Substantia nigra (tissue), 51 donors: ENCODE measurements at places on chromosomes 16 and 17.

DNA sequence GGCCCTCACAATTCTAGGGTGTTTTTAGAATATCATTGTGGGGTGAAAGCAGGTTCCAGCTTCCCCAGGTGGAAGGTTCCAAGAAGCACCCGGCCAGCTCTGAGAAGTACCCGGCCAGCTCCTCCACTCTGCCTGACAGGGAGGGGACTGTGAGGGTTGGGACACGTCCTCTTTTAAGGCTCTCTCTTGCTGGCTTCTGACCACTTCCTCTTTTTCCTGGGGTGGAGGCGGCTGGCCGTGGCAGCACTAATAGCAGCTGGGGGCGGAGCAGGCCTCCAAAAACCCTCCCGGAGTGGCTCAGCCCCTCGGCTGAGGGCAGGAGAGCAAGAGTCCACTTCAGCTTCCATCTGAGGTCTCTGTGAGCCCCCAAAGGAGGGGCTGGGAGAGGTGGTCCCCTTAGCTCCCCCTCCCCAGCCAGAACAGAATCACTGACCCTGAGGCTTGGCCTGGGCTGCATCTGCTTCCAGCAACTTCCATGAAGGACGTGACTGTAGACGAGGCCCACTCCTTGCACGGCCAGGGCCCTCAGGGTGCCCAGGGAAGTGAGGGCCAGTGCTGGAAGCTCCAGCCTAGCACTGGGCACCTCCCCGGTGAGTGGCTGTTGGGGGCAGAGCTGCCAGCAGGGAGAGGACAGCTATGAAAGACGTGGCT is 26.7 kb upstream of the PLCG2 start:
- DNase-seq, result peak; percentile 53

DNA sequence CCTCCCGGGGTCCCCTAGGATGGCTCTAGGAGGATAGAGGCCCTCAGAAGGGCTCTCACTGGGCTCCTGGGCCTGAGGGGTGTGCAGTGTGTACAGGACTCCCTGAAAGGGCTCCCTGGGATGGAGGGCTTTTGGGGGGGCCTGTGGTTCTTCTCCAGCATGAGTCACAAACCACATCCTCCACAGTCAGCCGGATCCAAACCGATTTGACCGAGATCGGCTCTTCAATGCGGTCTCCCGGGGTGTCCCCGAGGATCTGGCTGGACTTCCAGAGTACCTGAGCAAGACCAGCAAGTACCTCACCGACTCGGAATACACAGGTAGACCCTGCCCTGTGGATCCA is 4.5 kb downstream of the TRPV2 start:
- DNase-seq, result no peak

GRCh38 chr17:61474934-61475333 is 22.7 kb downstream of the TBX4 start:
- no peak for DNase-seq

DNA sequence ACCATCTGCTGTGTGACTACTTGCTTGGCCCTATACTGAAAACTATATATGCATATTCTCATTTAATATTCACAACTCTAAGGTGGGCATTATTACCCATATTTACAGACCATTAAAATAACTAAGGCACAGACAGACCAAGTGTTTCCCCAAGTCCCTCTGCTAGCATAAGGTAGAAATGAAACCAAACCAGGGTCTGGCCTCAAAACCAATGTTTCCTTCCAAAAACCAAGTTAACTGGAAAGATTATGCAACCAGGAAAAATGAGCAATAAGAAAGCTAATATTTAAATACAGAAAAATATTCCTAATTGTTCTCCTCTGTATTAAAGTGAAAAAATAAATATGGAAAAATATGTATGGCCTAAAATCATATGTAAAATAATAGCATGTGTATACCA is 50.1 kb downstream of the XPO6 start:
- no peak for DNase-seq
